ENCODE measurements at places on chromosomes 6 and 20. TPM values are rescaled to one million over a fixed set of nuclear protein-coding genes. Genes with fewer than 3 reads are reported as not detected.

The C20orf141 gene
- total RNA-seq = not detected

The AIF1 gene
- 1.7 TPM for total RNA-seq

The MLN gene
- not detected for total RNA-seq

The SLC52A3 gene
- total RNA-seq = 3.0 TPM

The RIPK1 gene
- 20.1 TPM for total RNA-seq

The JAG1 gene
- total RNA-seq = 101 TPM

The ISM1 gene
- 60.1 TPM for total RNA-seq

The CST5 gene
- not detected for total RNA-seq

The GRM1 gene
- not detected for total RNA-seq

The MCHR2 gene
- total RNA-seq = not detected

The BTN1A1 gene
- not detected for total RNA-seq

- H3K4me1 ChIP-seq = no peaks in the 10 kb centered on the region
- no peak overlapping the region for H3K4me3 ChIP-seq
- H3K36me3 ChIP-seq = peaks cover 6% of the 10 kb centered on the region
- no peak overlapping the region for H3K27ac ChIP-seq
- no peaks in the 10 kb centered on the region for H3K27me3 ChIP-seq
These were observed 215.2 kb downstream of the TMEM242 start for GRCh38 chr6:157107915-157108651.

DNA sequence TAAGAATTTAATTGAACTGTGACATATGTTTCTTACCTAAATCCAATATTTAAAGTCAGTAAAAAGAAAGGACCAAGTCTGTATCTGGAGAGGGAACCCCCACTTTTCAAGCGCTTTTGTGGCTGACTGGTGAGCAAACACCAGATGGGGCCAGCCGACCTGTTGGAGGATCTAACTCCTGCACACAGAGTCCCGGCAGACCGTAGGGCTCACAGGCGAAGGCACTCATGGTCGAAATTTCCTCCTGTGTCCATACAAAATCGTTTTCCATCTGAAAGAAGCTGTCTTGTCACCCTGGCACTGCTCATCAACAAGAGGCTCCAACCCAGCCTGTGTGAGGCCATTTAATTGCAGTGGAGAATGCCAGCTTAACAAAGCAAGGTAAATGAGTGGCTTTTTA is 94.0 kb downstream of the SCML4 start:
- no peak overlapping the region for H3K27ac ChIP-seq
- H3K4me1 ChIP-seq = no peaks in the 10 kb centered on the region

DNA sequence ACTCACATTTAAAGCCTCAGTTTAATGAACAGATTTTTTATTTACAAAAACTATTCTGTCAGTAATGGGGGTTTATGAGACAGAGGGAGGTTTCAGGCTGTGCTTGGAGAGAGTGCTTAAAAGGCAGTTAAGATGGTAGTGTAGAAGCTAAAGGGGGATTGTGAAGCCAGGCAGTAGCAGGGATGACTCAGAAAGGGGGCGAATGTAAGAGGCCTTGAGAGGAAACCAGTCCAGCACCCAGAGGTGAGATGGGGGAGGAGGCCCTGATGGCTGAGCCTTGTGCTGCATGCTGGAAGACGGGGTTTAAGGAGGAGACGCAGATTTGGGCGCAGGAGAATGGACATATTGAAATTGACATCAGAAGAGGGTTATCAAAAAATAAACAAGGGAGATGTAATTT is 6.6 kb upstream of the SERPINB9 start:
- no peak overlapping the region for H3K27ac ChIP-seq
- no peaks in the 10 kb centered on the region for H3K4me1 ChIP-seq

- H3K4me3 ChIP-seq = no peak overlapping the region
- no peaks in the 10 kb centered on the region for H3K36me3 ChIP-seq
- DNase-seq = no peak
- no peaks in the 10 kb centered on the region for H3K4me1 ChIP-seq
- H3K27ac ChIP-seq = no peak overlapping the region
These were observed 28.1 kb downstream of the LY86 start for GRCh38 chr6:6616656-6617055.

- no peaks in the 10 kb centered on the region for H3K36me3 ChIP-seq
- no peak overlapping the region for H3K27ac ChIP-seq
- no peaks in the 10 kb centered on the region for H3K27me3 ChIP-seq
These were observed 557.9 kb upstream of the ID4 start for GRCh38 chr6:19279273-19279684.

GRCh38 chr6:37113976-37114375 is 56.0 kb upstream of the PIM1 start:
- DNase-seq = no peak
- no peak overlapping the region for H3K4me3 ChIP-seq
- no peak overlapping the region for H3K27ac ChIP-seq
- H3K4me1 ChIP-seq = no peaks in the 10 kb centered on the region

DNA sequence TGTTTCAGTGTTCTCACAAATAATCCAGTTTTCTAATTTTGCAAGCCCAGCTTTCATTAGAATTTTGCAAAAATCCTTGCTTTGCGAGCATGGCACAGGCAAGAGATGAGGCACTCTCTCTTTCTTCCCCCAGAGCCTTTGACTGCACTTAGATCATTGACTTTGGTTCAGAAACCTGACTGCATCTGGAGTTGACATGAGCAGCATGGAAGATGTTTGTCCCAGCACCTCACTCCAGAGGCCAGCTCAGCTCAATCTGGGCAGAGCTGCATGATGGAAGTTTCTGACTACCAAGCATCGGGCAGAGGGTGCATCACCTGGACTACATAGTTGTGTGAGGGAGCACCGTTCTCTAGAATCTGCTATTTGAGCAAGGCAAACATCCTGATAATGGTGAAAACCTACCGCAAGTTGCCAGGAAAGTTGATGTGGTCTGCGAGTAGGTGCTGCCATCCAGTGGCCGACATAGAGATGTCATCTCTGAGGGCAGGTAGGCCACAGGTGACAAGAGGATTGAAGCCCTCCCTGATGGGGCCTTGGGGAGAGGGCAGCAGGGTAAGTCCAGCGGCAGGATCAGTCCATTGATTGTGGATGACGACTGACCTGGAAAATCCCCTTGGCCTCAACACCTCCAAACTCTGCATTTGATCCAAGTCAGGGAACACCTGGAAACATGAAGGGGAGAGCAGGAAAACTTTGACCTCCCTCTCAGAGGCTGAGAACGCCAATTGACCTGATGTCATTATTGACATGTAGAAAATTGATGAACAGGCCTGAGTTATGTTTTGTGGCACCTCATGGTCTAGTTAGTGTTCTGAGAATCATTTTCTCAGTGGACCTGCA is 3.8 kb upstream of the LPA start:
- no peak for DNase-seq
- no peak overlapping the region for H3K4me3 ChIP-seq
- H3K27me3 ChIP-seq = no peaks in the 10 kb centered on the region
- H3K27ac ChIP-seq = no peak overlapping the region

GRCh38 chr20:50189681-50190250 is 864 bp upstream of the CEBPB start:
- peak overlapping the region; percentile 99 for H3K4me3 ChIP-seq
- H3K36me3 ChIP-seq = peaks cover 12% of the 10 kb centered on the region
- peak overlapping the region; percentile 100 for H3K27ac ChIP-seq
- no peaks in the 10 kb centered on the region for H3K27me3 ChIP-seq
- DNase-seq = no peak

DNA sequence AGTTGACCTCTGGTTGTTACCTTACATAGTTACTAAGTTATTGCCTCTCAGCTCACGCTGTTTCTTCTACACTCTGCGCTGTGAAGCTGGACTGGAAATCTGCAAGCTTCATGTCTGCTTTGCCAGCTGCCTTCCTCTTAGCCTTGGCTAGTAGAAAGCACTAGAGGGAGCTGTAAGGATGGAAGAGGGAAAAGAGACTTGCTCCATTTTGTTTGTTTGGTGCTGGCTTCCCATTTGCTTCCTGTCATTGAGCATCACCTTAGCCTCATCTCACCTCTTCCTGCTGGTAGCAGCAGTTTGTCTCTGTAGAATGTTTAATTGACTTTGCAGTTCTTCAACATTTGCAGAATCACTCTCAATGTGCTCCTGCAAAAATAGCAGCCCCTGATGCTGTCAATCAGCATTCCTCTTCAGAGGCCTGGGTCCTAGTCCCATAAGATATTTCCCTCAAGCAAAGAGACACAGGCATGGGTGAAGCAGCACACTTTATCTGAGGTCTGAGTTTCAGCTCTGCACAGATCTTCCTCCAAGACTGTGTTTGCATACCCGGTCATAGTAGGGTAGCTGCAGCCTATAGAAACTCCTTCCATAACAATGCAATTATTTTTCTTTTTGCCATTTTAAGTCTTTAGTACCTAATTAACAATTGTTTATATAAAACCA is 302.2 kb upstream of the EPHA7 start:
- H3K27me3 ChIP-seq = no peaks in the 10 kb centered on the region
- DNase-seq = no peak
- H3K36me3 ChIP-seq = no peaks in the 10 kb centered on the region
- H3K27ac ChIP-seq = no peak overlapping the region

DNA sequence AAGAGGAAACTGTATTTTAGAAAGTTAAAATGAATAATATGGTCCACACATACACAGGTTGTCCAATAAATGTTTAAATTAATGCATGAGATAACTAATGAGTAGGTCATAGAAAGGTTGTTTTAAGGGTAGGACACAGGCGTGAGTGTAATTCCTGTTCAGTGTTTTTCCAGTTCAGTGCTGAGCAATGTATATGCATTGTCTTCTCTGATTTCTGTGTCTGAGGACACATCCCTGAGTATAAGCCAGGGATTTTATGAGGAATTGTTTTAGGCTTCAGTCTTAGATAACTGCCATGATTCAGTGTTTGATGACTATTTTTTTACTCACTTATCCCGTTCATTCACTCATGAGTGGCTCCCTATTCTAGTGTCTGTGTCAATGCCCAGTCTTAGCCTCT is 298.5 kb upstream of the TBX18 start:
- H3K4me3 ChIP-seq = no peak overlapping the region
- no peaks in the 10 kb centered on the region for H3K4me1 ChIP-seq
- no peaks in the 10 kb centered on the region for H3K36me3 ChIP-seq
- H3K27ac ChIP-seq = no peak overlapping the region
- DNase-seq = no peak

- no peak for DNase-seq
- peak overlapping the region; percentile 100 for H3K27ac ChIP-seq
- H3K27me3 ChIP-seq = no peaks in the 10 kb centered on the region
- no peaks in the 10 kb centered on the region for H3K36me3 ChIP-seq
- peaks cover 31% of the 10 kb centered on the region for H3K4me1 ChIP-seq
These were observed 398 bp downstream of the ZBTB2 start for GRCh38 chr6:151390851-151391470.

GRCh38 chr6:79584332-79584731 is 46.8 kb upstream of the SH3BGRL2 start:
- no peak overlapping the region for H3K27ac ChIP-seq
- no peaks in the 10 kb centered on the region for H3K27me3 ChIP-seq

- no peaks in the 10 kb centered on the region for H3K4me1 ChIP-seq
- no peak overlapping the region for H3K27ac ChIP-seq
- no peak overlapping the region for H3K4me3 ChIP-seq
These were observed 73.4 kb downstream of the MYB start for GRCh38 chr6:135254471-135254870.

DNA sequence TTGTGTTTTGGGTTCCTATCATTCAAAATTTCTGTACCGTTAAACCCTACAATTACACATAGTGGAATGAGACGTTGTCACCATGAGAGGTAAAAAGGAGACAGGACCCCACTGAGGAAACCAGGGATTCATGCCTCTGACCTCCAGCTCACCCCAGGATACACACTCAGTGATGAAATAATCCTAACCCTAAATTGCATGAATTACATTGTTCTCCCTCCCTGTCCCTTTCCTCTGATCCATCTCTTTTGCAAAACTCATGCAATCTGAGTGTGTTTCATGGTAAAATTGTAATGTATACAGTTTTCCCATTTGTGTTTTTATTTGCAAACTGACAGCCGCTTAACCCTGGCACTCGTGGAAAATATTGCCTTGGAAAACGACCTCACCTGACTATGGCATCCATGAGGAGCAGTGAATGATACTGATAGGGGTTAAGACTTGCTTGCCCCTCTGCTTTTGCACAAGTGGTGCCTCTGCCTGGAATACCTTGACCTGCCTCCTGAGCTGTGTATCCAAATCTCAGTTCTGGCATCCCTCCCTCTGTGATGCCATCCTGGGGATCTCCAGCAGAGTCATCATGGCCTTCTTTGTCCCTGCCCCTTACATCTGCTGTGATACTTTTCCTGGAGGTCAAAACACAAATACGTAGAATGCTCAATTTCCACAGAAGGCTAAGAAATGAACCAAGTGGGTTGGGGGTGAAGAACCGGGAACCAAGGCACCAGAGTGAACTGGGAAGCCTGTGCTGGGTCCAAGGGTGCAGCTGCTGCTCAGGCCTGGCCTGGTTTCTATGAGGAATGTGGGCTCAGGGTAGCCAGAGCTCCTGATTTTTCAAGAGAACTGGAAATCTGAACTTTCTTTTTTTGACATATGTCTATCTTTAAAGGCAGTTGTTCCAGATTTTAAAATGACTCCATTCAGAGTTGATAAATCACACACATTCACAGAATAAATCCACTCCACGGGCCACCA is 211.6 kb upstream of the ZNF217 start:
- H3K4me1 ChIP-seq = no peaks in the 10 kb centered on the region
- H3K27me3 ChIP-seq = no peaks in the 10 kb centered on the region

- DNase-seq = no peak
- peaks cover 31% of the 10 kb centered on the region for H3K36me3 ChIP-seq
- no peak overlapping the region for H3K4me3 ChIP-seq
- H3K27ac ChIP-seq = no peak overlapping the region
These were observed 13.6 kb downstream of the FBXO30 start for GRCh38 chr6:145801021-145801420.
